ENCODE measurements at places on chromosomes 2 and 18.
A peak's percentile ranks its signal among the peaks of the same experiment; 100 is the strongest.

GRCh38 chr2:229363185-229363814, 92.2 kb upstream of the PID1 start:
- DNase-seq, result no peak

- DNase-seq, result no peak
These were observed 2.5 kb upstream of the RAD51AP2 start for GRCh38 chr2:17520761-17521160.

DNA sequence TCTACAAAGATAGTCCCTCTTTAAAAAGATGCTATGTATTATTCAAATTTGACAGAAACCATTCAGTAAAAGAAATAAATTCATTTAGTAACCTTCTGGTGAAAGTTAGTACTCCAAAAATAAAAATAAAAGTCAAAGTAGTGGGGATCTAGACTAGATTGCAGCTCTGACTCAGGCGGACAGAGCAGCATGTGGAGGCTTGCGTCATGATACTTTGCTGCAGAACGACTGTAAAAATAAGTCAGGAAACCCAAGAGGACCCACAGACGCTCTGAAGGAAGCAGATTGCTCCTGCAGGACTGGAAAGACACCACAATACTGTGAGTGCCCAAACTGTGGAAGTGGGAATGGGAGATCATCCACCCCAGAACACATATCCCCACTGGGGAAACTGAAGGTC, 301.9 kb downstream of the RIT2 start:
- no peak for DNase-seq

- DNase-seq, result peak; percentile 60
These were observed 221.6 kb downstream of the GPD2 start for GRCh38 chr2:156657809-156658208.

- DNase-seq, result no peak
These were observed 89.8 kb upstream of the SP3 start for GRCh38 chr2:174054926-174055325.

DNA sequence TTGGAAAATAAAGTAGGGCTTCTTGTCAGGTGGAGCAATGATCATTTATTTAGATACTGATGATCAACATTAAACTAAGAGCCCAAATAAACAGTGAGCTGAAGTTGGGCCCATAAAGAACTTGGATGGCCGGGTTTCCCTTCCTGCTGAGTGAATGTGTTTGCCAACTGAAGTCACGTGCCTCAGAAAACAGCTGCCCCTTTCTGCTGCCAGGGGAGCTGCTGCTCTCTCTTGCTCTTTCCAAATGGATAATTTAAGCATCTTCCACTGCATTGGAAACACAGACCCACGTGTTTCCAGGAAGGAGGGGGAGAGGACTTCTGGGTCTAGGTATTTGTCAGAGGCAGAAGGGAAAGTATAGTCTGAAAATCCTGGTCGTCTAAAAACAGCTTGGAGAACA, 22.9 kb upstream of the NCKAP5 start:
- no peak for DNase-seq

DNA sequence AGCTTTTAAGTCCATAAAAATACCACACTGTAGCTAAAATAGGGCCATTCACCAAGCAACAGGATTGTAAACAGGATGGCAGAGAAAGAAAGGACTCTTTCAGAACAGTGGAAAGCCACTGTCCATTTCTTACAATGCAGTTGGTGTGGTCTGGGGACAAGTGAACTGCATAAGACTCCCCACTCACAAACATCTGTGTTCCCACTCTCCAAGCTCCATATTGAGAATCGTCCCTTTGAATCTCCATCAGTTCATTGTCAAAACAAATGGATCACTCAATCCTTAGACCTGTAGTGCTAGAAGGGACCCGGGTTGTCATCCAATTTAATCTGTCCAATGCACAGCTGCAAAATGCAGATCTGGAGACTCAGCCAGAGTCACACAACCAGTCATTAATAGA, 347.4 kb upstream of the KLHL29 start:
- no peak for DNase-seq

DNA sequence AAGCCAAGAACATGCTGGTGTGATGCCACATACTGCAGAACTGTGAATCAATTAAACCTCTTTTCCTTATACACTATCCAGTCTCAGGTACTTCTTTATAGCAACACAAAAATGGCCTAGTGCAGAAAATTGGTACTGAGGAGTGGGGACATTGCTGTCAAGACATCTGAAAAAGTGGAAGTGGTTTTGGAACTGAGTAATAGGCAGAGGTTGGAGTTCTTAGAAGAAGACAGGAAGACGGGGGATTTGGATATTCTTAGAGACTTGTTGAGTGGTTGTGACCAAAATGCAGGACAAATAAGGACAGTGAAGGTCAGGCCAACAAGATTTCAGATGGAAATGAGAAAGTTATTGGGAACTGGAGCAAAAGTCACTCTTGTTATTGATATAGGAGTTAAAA, 31.3 kb upstream of the CDH2 start:
- no peak for DNase-seq

DNA sequence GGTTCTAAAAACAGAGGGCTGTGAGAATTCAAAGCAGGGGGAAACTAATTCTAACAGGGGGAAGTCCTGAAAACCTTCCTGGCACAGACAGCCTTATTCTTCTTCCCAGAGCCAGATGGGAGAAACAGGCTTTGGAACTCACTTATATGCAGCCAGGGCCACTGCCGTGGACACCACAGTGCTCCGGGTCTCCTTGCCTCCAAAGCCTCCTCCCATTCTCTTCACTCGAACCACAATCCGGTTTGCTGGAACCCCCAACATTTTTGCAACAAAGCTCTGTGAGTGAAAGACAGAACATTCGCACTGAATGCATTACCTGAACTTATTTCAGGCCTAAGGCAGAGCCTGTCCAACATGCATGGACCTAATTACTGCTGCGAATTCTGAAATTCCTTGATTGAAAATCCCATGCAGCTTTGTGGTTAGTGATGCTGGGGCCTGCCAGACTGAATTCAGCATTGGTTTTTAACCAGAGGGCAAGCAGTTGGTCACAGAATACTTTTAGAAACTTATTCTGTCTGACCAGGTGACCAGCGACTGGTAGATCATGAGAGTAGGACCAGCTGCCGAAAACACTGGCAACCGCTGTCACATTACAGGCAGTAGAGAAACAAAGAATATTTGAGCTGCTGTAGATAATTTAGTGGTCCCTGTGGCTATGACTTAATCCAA, 48.6 kb downstream of the XDH start:
- DNase-seq, result no peak

- no peak for DNase-seq
These were observed 1070.3 kb upstream of the CELF4 start for GRCh38 chr18:38635709-38636430.

DNA sequence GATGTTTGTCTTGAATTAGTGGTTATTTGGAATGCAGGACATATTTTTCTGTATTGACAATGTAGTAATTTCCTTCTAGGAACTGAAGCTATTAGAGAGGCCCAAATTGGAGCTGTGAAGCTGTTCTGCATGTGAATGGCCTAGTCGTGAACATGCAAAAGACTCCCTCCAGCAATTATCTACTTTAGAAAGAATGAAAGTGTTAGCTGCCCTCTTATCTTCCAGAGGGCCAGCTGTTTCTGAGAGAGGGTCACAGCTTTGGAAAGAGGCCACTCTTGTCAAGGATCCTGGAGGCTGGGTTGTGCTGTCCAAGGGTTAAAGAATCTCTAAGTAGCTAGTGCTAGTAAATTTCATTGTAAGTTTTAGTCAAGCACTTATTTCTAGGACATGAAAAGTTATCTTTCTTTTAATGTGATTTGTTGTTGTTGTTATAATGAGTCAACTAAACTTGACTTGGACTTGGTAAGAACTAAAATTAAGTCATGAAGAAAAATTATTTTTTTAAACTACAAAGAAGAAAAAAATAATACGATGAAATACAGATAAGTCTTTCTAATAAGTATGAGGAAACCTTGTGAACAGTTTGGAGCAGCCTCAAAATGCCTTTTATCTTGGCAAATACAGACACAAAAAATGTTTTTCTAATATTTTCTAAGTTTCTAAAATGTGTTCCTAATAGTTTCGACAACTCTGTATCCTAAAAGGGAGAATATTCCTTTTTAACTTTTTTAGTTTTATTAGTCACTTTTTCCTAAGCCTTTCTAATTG, 36.8 kb downstream of the DPP4 start:
- DNase-seq, result no peak

GRCh38 chr2:202410092-202410491, 34.0 kb downstream of the BMPR2 start:
- no peak for DNase-seq

DNA sequence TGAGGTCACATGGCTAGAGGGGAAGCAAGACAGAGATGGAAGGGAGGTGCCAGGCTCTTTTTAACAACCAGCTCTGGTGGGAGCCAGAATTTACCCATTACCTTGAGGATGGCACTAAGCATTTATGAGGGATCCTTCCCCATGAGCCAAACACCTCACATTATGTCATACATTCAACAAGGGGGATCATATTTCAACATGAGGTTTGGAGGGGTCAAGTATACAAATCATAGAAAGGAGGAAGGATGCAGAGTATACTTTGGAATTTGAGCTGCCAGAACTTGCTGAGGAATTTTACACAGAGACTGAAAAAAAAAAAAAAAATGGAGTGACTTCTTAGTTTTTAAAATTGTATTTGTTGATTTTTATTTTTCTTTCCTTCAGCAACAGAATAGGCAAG, 891.4 kb downstream of the CCDC85A start:
- DNase-seq, result no peak

DNA sequence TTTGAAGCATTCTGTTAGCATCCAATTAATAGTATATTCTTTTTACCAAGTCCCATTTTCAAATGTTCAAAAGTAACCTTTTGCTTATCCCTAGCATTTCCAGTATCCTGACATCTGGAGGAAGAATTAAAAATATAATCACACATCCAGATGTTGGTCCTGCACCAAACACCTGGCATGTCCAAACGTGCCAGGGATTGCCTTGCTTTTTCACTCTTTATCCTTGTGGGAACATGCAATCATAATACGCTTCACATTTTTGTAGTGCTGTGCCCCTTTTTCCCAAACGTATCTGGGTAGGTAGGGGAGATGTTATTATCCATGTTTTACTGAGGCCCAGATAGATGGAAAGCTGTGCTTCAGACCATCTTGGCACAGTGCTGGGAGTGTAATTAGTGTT, 133.0 kb downstream of the TPGS2 start:
- DNase-seq, result no peak

- DNase-seq, result no peak
These were observed 149.7 kb upstream of the ZNF236 start for GRCh38 chr18:76672627-76673026.

DNA sequence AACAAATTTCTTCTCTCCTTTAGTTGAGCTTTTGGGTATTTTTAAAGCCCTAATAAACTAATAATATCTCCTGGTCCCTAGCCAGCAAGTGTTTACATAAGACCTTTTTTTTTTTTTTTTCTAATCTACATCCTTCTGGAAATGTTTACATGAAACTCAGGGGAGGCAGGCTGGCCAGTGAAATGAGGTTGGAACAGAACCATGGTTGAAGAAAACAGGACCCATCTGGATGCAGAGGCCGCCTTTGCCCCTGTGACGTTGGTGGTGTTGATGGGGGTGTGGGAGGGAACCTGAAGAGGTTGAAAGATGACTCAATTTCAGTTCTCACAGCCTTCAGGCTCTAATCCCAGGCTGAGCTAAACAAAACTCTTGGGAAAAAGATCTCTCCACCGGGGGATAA, 118.5 kb downstream of the NRP2 start:
- no peak for DNase-seq

- no peak for DNase-seq
These were observed 520 bp upstream of the CYP20A1 start for GRCh38 chr2:203238292-203238703.

GRCh38 chr2:198913394-198914152, 544.2 kb downstream of the SATB2 start:
- peak; percentile 45 for DNase-seq

GRCh38 chr2:216498379-216499352, at the start of gene RPL37A:
TSS of gene RPL37A (plus strand) at chr2:216498844. CDS start at chr2:216498875, 31 bp downstream.
- peak; percentile 92 for DNase-seq

DNA sequence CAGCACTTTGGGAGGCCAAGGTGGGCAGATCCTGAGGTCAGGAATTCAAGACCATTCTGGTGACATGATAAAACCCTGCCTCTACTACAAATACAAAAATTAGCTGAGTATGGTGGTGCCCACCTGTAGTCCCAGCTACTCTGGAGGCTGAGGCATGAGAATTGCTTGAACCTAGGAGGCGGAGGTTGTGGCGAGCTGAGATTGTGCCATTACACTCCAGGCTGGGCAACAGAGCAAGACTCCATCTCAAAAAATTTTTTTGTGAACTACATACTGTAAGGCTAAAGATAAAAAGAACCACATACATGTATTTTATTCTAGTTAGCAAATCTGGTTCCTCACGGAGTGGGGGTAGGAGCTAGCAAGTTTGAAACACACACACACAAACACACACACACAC, 45.1 kb downstream of the RAB10 start:
- DNase-seq, result no peak

DNA sequence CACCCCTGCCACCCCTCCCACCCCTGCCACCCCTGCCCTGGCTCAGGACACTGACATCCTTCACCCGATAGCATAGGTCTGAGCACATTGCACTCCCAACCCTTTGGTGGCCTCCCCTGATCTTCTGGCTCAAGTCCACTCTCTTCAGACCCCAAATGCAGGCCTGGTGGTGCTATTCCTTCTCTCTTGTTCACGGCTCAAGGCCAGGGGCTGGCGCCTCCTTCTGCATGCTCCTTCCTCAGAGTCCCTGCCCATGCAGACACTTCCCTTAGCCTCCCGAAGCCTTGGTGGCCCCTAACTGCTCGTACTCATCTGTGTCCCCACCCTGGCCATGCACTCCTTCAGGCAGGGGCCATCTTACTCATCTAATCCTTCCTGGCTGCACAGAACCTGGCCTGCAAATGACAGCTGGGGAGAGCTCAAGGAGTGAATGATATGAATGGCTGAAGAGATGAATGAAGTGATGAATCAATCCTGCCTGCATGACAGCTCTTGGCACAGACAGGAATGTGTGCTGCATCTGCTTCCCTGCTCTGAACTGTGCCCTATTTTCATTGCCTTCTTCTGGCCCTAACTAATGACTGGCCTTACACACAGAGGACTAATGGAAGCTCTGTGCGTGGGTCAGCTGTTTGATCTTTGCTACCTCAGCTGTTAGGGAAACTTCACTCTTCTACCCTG, 290.8 kb downstream of the DYSF start:
- no peak for DNase-seq

GRCh38 chr2:73105511-73105971, 7.2 kb downstream of the RAB11FIP5 start:
- no peak for DNase-seq

Data from AML-193 (cell line).